Neural crest cell (in vitro differentiated cells): ENCODE measurements at places on chromosomes 12 and 14. TPM values are rescaled to one million over a fixed set of nuclear protein-coding genes. Genes with fewer than 3 reads are reported as not detected.

- DNase-seq, result peak; percentile 51
Observed at GRCh38 chr12:47988073-47989022, 15.9 kb downstream of the COL2A1 start.

GRCh38 chr12:2341871-2342270, 289.1 kb downstream of the CACNA1C start:
- DNase-seq, result no peak

GRCh38 chr14:101082036-101082435, 178.5 kb upstream of the RTL1 start:
- DNase-seq, result no peak

DNA sequence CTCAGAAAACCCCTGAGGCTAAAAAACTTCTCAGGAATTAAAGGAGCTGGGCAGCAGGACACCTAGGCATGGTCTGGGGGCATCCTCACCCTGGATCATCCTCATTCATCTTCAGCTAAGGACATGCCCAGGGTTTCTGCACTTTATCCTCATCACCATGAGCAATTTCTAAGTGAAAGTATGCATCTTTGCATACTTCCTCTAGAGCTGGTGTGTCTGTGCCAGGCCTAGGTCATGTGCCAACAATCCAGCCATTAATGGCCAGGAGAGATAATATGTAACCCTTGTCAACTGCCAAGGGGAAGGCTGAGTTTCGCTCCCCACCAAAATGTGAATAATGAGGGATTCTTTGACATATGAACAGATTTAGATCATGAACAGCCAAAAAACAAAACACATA, 160.5 kb downstream of the KITLG start:
- no peak for DNase-seq

GRCh38 chr12:4044101-4044500, 170.9 kb upstream of the PARP11 start:
- DNase-seq, result no peak

- no peak for DNase-seq
Observed at GRCh38 chr12:78220811-78221210, 390.1 kb downstream of the NAV3 start.

- DNase-seq, result no peak
Observed at GRCh38 chr12:27506645-27507189, 17.3 kb upstream of the PPFIBP1 start.

GRCh38 chr14:47619392-47619791, 56.0 kb downstream of the MDGA2 start:
- DNase-seq, result no peak

GRCh38 chr12:79997096-79997791, 62.3 kb upstream of the PPP1R12A start:
- no peak for DNase-seq

DNA sequence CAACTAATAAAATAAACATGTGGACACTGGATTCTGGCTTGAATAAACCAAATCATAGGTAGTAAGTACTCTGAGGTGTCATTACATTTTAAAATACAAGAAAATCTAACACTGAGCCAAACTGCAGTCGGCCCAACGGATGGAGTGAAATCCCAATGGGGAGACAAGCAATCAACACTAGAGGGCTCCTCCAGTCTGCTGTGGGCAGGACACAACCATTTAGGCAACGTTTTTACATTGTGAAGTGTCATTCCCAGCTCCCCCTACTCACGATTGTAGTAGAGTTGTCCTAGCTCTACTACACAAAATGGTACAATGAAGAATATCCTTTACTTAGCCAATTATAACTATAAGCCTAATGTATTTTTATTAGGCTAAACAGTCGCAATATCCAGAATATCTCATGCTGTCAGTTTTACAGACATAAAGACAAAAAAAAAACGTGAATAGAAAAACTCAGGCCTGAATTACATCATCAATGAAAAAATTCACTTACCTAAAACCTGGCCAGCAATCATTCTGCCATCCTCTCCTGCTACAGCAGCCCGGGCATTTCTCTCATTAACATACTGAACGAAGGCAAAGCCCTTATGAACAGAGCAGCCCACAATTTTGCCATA, 35.7 kb downstream of the HNRNPC start:
- no peak for DNase-seq

- no peak for DNase-seq
Observed at GRCh38 chr12:3835914-3836313, 37.3 kb downstream of the PARP11 start.

DNA sequence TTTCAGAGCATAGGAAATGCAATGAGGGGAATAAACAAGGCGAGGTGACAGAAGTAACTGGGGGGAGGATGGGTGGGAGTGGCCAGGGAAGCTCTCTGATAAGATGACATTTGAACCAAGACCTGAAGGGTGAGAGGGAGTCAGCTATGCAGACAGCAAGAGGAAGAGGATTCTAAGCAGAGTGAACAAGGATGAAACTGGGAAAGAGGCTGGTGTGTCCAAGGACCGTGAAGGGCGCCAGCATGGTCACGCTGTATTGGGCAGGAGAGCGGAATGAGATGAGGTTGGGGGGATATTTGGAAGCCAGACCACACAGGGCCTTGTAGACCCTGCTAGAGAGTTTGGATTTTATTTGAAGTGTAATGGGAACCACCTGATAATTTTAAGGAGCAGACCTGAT, 10.5 kb upstream of the PPP1R1A start:
- DNase-seq, result no peak

GRCh38 chr12:115574826-115575225, 702.7 kb downstream of the MED13L start:
- DNase-seq, result no peak

- peak; percentile 91 for DNase-seq
Observed at GRCh38 chr12:109597795-109598427, 24.3 kb downstream of the MVK start.

GRCh38 chr12:57781244-57781643, 1.3 kb upstream of the TSFM start:
- no peak for DNase-seq

GRCh38 chr14:73258076-73258475, 20.8 kb downstream of the PAPLN start:
- DNase-seq, result no peak

DNA sequence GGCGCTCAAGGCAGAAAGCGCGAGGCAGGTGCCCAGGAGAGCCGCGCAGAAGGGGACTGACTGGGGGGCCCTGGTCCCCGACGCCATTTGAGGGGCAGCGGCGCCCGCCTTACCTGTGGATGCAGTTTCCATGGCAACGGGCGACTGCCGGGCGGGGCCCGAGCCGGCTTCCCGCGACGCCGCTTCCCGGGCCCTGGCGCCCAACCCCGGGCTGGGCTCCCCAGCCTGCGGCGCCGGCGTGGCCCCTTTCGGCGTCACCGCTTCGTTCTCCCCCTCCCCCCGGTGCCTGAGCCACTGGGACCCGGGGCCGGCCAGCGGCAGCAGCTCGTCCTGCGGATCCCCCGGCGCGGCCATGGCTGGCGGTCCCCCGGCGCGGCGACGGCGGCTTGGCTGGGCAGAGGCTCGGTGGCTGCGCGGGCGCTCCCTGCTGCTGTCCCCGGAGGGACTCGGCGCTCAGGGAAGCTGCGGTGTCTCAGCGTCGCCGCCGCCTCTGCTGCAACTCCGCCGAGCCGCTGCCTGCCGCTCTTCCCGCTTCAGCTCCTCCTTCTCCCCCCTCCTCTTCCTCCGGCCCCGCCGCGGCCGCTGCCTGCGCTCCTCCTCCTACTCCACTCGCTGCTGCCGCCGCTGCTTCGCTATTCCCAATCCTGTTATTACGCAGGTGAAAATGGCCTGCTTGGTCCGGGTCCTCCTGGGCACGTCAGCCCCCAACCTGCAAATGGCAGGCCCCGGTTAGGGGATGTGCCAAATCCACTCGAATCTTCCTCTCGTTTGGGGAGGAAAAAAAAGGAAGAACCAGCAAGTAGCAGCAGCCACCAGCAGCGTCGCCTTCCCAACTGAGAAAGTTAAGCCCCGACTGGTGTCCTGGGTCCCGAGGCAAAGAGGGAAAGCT, at the start of gene RTN1:
RTN1 (minus strand) TSS at position 500 of the 889 bp plus-strand sequence; CDS start at position 354, 146 bp downstream.
- DNase-seq, result peak; percentile 60

GRCh38 chr12:6367065-6367968, 8.0 kb downstream of the SCNN1A start:
- DNase-seq, result no peak

DNA sequence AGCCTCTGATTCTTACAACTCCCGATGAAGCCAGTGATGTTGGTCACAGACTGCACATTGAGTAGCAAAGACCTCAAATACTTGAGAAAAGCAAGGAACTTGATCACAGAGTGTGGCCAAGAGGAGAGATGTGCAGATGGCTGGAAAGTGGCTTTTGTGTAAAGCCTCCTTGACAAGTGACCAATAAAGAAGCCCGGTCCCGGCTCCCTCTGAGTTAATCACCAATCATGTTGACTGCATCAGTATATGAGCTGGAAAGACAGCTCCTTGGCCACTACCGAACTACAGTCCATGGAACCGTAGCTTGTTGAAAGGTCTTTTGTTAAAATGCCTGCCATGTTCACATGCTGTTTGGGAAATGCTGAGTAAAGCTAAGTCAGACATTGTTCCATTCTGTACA, 23.7 kb upstream of the SERPINA6 start:
- no peak for DNase-seq

DNA sequence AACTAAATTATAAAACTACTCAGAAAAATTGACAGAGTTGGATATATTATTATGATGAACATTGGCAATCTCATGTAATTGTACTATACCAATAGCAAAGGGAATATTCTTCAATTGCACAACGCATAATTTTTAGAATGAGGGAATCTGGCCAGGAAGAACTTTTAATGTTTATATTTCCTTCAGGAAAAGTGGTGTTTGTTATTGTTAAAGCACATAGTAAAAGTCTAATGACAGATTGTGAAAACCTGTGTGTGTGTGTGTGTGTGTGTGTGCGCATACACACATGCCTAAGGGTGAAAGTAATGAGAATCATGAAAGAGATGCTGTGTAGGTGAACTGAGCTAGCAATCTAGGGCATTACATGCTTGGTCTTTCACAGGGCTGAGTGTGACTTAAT, 877.7 kb downstream of the SLC6A15 start:
- DNase-seq, result no peak

DNA sequence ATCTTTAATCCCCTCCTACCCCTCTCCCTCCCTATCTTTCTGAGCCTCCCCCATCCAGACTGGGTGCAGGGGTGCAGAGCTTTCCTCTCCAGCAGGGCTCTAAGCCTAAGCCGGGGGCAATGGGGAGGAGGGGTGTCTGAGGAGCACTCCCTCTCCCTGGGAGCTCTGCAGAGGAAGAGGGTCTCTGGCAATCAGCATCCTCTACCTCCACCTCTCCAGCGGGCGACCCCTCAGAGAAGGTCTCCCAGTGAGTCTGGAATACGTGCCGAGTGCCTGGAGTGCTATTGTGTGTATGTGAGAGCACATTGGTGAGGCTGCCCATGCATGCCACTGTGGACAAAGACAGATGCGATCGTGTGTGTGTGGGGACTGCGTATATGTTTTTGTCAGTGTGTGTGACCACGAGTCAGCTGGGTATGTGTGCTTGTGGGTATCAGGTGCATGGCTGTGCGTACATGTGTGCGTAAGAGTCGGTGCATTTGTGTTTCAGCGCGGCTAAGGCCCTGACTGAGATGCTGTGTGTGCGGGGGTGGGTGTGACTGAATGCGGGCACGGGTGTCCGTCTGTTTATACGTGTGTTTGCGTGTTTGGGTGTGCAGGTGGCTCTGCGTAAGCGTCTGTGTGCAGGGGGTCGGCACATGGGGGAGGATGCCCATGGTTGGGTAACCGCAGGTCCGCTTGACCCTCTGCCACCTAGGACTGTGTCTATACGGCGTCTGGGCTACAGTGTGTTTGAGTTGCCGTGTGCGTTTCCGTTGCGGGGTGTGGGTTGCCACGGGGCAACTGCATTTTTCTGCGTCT, 905 bp upstream of the DLK1 start:
- no peak for DNase-seq

DNA sequence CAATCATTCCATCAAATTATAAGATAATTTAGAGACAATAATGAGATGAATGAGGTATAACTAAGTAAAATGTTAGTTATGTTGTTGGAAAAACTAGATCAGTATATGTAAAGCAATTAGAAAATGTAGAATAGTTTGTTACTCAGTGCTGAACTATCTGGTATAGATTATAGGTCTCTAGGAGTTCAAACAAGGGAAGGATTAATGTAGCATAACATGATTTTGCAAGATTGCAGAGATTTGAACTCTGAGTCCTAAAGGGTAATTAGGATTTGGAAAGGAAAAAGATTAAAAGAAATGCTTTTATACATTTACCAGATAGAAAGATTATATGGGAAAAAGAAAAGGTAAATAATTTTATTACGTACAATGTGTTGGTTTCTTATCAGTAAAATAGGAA, 246.3 kb downstream of the KCNC2 start:
- no peak for DNase-seq

DNA sequence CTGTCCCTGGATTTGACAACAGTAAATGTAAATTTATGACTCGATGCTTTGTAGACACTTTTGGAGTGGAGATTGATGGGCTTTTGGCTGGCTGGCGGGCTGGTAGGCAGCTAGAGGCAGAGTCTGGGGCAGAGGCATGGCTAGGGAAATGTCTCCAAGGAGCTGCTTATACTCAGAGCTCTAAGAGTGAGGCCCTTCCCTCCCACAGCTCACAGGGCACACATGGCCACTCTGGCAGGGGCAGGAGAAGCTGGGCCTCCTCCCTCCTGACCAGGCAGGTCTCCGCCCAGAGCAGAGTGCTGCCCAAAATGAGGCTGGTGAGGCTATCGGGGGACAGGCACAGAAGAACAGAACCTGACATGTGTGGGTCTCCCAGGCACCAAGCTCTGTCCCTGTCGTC, 67.5 kb downstream of the GALNT16 start:
- no peak for DNase-seq

DNA sequence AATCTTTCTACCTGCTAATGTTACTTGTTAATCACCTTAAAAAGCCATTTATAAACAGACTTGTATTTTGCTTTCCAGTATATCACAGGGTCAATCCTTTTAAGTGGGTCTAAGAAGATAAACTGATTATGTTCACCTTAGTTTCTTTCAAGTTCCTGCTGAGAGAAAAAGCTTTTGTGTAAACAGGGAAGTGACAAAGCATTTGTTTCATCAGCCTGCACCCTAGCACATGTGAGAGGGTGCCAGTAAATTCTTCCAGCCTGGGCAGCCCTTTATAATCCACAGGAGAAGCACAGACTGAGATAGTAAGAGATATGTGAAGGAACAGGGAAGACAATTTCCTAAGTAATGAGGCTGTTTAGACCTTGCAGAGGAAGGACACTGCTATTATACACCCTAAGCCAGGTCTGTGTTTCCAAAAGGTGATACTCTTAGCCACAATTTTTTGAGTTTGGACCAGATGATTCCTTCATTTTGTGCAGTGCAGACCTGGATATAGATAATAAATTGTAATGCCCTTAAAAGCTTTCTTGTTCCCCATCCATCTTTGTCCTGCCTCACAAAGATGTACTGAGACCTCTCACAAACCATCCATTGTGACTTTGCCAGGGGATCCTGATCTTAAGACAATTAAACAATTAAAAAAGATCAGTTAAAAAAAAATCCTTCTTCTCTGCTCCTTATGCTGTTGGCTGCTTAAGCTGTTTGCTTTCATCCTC, 150.7 kb downstream of the KTN1 start:
- no peak for DNase-seq

Gene GPR84
- not detected in 2 replicates for total RNA-seq

Gene PPP1R1A
- total RNA-seq, result 9.1 and 10.3 TPM in 2 replicates

Gene GDF3
- not detected in 2 replicates for total RNA-seq

Gene LRP1
- 61.8 and 62.7 TPM in 2 replicates for total RNA-seq

Gene HPD
- 0.21 TPM in 1 of 2 replicates, not detected in the other for total RNA-seq

Gene TEX22
- 4.4 and 5.2 TPM in 2 replicates for total RNA-seq

Gene DEGS2
- total RNA-seq, result 0.11 TPM in 1 of 2 replicates, not detected in the other

Gene SLC38A4
- total RNA-seq, result 0.16 TPM in 1 of 2 replicates, not detected in the other
